Stimulated activated CD4-positive, alpha-beta T cell treated with anti-CD3 and anti-CD28 coated beads, Interleukin-1b, Interleukin-23, amount 100 ng/mL, for 1 hour (primary cell): ENCODE measurements at places on chromosomes 7 and 10.

DNA sequence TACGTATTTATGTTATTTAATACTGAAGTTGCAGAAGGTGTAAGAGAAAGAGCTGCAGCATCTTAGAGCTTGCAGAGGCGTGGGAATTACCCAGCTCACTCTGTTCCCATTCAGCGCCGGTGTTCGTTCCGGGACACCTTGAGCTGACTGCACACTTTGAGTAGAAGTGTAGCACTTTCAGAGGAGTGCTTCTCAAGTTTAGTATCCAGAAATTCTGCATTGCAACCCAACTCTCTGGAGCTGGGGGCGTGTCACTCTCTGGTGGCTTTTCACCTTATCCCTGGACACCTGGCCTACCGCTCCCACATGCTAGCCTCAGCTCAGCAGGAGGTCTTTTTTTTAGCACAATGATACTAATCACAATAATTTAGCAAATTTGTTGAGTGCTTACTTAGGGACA lies 66.4 kb upstream of the SHH start:
- no peak for DNase-seq

- DNase-seq, result no peak
Observed at GRCh38 chr10:20963721-20964595, 66.8 kb upstream of the NEBL start.

DNA sequence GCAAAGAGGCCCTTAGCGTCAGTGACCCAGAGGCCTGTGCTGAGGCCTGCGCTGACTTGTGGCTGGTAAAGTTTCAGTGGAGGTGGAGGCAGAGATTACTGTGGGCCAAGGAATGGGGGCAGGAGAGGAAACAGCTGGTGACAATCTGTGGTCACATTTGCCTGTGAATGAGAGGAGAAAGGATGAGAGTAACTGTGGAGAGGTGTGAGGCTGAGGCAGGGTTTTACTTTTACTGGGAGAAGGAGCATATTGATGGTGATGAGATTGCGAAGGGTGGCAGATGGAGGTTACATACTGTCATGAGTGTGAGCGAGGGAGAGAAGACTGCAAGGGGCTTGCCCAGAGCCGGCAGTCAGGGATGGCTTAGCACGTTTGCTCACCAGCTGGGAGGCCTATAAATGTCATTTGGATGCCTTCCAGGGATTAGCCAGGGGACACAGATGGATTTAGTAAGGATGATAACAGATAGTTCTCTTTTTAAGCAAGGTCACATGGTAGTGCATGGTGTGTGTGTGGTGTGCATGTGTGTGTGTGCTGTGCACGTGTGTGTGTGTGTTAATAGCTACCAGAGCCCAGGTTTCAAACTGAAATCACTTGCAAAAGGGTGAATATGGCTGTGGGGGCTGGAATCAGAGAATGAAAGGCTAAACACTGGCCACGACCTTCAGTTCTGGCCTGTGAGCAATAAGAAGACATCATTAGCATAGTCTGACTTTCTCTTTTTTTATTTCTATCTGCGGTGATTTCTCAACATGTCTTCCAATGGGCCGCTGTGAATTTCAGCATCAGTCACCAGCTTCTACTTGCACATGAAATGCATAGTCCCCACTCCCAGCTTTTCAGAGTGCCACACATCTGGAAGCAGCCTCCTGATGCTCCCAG lies 291.5 kb upstream of the ZNF32 start:
- no peak for DNase-seq

DNA sequence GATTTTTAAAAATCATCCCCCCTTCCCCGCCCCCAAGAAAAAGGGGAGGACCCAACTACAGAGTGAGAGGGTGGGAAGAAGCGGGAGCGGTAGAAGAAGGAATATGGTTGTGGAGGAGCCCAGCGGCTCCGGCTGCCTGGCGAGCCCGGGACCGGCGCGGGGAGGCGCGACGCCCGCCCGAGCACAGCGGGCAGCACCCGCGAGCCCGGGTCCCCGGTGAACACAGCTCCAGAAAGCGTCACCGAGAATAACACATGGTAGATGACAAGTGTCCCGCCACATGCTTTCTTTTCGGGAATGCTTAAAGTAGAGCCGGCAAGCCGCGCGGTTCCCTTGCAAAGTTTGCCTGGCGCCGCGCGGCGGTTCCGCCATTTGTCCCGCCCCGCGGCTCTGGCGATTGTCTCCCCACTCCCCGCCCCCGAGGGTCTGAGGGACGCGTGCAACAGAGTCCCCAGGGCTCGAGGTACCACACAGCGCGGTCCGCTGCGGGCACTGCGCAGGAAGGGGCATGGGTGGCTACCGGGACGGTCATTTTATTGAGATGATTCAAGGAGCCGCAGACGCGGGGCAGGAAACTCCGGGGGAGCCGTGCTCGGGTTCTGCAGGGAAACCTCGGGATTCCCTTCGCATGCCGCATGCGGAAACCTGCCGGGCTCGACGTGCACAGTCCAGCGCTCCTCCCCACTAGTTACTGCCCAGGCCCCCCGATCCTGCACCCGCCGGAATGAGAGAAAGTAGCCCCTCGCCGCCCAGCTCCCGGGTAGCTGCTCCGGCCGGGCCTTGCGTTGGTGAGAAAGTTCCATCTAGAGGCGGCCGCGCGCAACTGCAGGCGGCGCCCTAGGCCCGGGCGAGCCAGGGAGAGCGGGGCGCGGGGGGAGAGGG lies 781 bp upstream of the GRM8 start:
- DNase-seq, result peak; percentile 13

DNA sequence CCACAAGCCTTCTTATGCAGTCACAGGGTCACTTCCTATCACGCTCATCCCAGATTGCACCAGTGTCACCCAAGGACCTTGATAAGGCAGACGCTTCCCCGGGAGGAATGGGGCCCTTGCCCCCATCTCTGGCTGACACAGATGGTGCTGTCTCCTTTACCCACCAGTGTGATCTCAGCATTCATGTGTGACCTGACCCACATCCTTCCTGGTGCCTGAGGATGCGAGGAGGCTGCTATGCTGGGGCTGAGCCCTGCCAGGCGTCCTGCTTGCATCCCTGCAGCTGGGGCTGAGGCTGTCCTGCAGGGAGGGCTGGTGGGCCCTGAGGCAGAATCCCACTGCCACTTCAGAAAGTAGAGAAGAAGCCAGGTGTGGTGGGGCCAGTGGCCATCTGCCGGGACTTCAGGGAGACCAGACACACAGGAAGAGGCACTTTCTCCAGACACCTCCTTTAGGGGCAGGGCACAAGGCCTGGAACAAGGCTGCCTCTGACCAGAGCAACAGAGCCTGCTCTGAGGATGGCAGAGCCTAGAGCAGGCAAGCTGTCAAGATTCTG lies 35.3 kb downstream of the RASGEF1A start:
- DNase-seq, result no peak

DNA sequence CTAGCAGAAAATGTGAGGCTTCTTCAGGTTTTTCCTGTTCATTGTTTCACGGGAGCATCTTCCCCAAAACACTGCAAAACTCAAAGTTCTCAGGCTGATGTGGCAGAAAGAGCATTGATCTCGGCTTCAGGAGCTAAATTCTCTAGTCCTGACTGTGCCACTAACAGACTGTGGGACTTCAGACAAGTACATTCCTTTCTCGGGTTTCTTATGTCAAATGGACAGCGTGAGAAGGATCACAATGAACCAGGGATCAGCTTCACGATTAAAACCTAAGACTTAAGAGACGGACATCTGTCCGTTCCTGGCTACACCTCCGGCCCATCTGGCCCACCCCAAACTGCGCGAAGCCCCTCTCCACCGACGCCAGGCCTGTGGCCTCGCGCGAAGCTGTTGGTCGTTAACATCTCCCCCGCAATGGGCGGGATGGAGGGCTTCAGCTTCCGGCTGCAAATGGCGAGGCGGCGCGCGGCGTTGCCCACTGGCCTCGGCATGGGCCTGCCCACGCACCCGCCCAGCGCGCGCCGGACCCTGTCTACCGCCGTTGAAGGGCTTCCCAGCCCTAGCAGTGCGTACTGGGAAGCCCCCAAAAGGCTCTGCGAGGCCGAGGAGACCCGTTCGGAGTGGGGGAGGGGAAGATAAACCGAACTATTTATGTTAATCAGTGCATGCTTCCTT lies 549 bp upstream of the DDX50 start:
- no peak for DNase-seq

DNA sequence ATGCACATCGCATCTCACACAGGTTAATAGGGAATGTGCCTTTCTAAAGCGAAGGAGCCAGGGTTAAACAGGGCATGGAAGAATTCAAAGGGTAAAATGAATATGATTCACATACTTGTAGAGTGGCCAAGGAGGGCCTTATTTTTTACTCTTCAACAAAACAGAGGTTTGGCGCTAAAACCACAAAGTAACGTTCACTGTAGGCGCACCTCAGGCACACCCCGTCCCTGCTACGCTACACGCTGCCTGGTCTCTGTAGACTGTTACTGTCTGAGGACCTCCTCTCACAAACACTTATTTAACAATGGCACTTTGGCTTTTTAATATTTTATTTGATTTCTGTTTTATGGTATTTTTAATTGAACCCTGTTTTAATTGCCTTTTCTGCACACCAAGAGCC lies 462.1 kb upstream of the GALNT17 start:
- no peak for DNase-seq

GRCh38 chr7:46558482-46559193 lies 637.6 kb upstream of the IGFBP3 start:
- DNase-seq, result no peak

DNA sequence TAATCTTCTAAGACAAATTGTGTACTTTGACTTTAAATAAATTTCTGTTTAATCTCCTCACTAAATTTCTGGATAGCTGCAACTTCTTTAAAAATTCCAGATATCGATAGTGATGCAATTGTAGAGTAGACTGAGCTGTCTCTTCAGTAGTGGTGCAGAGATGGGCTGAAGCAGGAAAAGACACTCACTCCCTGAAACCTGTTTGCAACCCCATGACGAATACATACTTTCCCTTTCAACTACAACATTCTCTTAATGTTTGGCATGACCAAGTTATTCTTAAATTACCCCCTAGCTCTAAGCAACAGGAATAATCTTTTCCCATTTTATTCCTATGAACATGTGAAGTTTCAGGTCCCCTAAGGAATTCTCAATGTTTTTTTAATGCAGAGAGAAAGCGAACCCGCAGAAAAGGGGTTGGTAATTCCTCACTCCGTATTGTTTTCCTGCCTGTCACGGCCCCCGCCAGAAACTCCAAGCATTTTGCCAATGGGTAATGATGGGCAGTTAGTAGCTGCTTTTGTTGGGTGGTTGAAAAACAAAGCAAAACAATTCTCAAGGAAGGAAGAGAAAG lies 1.3 kb downstream of the THSD7A start:
- no peak for DNase-seq

- DNase-seq, result no peak
Observed at GRCh38 chr10:114195079-114195478, 15.9 kb downstream of the TDRD1 start.

DNA sequence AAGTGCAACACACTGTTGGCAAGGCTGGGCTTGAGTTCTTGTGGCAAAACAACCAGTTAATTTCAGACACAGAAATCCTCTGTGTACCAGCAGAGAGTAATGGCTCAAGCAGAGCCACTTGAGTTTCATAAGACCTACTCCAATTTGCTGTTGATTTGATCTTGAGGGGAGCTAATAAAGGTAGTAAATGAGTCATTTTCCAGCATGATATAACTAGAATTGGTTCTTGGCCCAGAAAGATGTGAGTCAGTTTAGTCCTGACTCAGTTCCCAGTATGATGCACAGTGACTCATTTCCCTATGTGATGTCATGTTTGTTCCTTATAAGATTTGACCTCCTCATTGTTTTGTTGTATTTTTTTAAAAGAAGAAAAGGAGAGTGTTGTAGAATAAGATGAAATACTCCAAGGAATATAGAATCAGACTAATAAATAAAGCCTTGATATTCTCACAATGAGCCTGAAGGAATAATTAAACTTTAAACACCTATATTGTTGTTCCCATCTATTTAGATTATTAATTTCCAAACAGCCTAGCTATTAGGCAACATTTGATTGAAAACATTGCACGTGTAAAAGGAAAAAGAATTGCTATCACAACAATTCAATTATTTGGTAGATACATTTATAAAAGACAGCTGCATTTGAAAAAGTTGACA lies 186.2 kb downstream of the REEP3 start:
- DNase-seq, result no peak

DNA sequence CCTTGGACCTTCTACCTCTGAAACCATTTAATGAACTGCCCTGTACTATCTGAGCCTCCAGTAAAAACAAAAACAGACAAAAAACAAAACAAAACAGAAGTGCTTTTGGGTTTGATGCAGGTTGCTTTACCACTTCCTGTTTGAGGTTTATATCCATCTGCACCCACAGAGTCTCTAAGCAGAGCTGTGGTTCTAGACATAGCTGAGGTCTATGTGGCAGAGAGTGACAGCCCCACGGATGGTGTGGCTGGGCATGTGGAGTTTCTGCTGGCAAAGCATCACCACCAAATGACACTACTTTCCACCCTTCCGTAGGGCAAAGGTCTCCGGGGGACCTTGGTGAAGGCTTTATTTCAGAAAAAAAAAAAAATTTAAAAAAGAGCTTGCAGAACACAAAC lies 754.2 kb downstream of the GRID1 start:
- DNase-seq, result no peak

GRCh38 chr7:104209063-104209462 lies 1.2 kb upstream of the ORC5 start:
- DNase-seq, result no peak

GRCh38 chr7:115249080-115249479 lies 327.2 kb downstream of the MDFIC start:
- DNase-seq, result no peak
